ENCODE measurements at places on chromosomes 5 and 9.

GRCh38 chr9:114276908-114277821 is 45.7 kb upstream of the ORM1 start:
- DNase-seq: no peak

DNA sequence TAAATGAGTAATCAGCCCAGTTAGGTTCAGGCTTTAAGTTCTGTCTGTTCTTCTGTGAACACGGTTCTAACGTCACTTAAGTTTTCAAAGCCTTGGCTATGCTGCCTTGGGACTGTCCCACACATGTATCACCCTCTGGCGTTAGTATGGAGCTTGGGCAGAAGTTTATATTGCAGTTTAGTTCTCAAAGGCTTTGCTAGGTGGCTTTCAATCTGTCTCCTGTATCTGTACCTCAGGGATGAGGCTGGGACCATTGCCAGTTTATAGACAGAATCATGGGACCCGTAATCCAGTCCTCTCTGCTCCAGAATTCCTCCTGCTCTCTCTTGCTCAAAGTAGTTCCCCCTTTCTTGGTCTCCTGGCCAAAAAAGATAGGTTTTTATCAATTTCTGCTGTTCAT is 12.1 kb downstream of the C9orf40 start:
- DNase-seq: no peak

DNA sequence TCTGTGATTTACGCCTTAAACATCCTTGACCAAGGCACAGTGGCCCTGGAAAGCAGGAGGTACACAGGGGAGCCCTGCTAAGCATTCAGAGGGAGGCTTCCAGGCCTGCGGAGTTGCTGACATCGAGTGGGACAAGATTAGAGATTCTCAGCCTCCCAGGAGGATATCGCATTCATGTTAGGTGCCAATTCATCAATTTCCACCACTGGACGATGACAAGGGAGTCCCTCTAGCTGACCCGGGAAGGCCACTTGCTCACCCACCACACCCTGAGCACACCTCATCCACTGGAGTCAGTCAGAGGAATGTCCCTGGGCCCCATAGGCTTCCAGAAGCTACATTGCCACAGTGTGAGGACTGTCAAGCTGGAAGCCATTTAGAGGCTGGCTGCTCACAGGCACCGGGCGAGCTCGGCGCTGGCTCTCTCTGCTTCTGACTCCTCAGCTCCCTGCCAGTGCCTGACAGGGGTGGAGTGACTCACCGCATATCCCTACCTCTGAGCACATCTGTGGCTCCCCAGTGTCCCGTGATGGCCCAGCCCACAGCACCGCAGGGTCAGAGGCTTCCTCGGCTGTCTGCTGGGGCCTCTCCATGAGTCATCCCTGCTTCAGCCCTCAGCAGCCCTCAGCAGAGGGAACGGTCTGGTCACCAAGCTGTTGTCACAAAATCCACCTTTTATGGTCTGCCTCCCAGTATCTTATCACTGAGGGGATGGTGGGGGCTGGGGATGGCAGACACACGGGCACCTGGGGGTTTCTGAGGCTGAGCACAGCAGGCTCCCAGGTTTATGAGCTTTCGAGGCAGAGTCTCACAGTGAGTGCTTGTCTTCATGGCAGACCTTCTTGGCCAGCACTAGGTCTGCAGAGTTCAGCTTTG is 117.5 kb downstream of the ZNF608 start:
- DNase-seq: peak; percentile 76

GRCh38 chr9:72473474-72474261 is 47.7 kb upstream of the TMC1 start:
- no peak for DNase-seq

GRCh38 chr9:77714077-77714549 is 66.0 kb upstream of the GNA14 start:
- DNase-seq: no peak

GRCh38 chr9:86902991-86903733 is 44.1 kb downstream of the GAS1 start:
- no peak for DNase-seq

DNA sequence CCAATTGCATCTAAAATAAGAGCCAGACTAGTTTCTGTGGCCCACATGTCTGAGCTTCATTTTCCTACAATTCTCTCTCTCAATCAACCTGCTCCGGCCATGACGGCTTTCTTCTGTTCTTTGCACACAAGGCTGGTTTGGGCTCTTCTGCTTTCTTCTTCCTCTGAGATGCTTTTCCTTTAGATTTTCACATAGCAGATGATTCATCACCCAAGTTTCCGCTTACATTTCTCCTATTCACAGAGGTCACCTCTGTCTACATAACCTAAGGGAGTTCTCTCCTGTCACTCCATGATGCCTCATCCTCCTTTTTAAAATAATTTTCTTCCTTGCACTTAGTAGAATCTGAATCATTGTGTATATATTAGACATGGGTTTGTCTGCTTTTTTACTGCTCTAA is 334.6 kb upstream of the TUSC1 start:
- DNase-seq: no peak
